ENCODE measurements at places on chromosomes 7 and 10.

- DNase-seq: no peak
Observed at GRCh38 chr10:90450797-90451196, 407.0 kb downstream of the HTR7 start.

DNA sequence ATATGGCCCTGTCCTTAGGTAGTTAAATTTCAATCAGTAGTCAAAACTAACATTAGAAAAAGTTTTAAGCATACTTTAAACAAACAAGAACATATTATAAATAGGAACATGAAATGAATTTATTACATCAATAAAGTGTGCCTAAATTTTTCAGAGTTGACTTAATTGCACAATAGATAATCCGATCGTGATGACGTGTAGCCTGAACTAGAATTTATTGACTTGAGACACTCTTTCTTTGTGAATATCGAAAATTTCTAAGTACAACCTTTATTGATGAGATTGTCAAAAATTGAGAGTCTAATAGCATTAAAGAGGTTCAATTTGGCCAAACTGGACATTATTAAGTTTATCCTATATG, 56.0 kb downstream of the CALD1 start:
- no peak for DNase-seq

- DNase-seq: no peak
Observed at GRCh38 chr7:50342616-50343114, 38.1 kb downstream of the IKZF1 start.

DNA sequence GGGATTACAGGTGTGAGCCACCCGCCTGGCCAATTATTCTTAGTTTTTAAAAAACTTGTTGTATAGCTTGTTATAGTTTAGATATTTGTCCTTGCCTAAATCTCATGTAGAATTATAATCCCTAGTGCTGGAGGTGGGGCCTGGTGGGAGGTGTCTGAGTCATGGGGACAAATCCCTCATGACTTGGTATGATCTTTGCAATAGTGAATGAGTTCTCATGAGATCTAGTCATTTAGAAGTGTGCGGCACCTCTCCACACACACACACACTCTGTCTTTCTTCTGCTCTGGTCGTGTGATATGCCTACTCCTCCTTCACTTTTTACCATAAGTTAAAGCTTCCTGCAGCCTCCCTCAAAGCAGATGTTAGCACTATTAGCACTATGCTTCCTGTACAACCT, 37.2 kb downstream of the FAM149B1 start:
- no peak for DNase-seq

- no peak for DNase-seq
Observed at GRCh38 chr10:123974406-123974805, 82.8 kb upstream of the CPXM2 start.

GRCh38 chr10:71135236-71135635, 77.1 kb upstream of the UNC5B start:
- DNase-seq: no peak

DNA sequence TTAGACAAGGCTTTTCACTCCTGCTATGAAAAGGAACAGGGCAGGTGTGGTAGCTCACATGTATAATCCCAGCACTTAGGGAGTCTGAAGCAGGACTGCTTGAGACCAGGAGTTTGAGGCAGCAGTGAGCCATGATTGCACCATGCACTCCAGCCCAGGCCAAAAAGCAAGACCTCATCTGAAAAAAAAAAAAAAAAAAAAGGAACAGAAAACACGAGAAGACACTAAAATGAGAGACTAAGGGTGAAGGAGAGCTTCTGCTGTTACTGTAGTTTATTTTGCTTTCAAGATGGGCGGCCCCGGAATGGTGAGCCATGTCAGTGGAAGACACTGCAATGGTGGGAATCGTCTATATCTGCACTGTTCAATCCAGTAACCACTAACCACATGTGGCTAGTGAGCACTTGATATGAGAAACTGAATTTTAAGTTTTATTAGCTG, 9.9 kb downstream of the PIP4K2A start:
- no peak for DNase-seq

DNA sequence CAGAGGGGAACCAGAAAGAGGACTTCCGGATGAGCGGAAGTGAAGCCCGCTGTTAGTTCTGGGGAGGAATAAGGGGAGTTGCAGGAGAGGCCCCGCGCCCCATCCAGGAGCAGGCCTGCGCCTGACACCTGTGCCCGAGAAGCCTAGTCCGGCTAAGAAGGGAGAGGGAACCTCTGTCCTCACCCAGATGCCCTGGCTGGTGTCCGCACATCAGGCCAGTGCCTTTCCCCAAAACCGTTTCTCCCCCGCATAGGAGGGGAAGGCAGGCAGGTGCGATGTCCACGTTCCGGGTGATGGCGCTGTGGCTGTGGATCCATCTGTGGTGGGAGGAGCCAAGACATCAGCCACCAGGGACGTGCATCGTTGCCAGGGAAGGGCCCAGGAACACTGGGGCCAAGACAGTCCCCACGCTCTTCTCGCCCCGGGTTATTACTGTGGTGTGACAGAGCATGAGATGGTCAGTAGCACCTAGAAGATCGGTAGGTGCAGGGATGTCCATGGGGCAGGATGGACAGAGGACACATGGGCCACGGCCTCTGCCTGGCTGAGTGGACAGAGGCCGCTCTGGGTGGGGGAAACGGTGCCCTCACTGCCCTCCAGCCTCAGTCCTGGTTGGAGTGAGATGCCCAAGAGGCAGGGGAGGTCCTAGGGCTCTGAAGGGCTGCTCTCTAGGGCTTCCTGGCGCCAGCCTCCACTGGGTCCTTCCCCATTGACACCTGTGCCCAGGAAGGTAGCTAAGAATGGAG, 262.7 kb downstream of the CELF2 start:
- DNase-seq: no peak

- DNase-seq: no peak
Observed at GRCh38 chr7:98091061-98091460, 15.6 kb upstream of the LMTK2 start.

- DNase-seq: no peak
Observed at GRCh38 chr7:34227525-34227924, 322.2 kb downstream of the BMPER start.

GRCh38 chr7:137652721-137653120, 194.1 kb downstream of the DGKI start:
- DNase-seq: no peak

GRCh38 chr7:155269766-155270585, 27.7 kb upstream of the INSIG1 start:
- no peak for DNase-seq

GRCh38 chr10:115985786-115986185, 287.2 kb downstream of the GFRA1 start:
- DNase-seq: no peak

GRCh38 chr7:35648367-35648766, 46.6 kb downstream of the HERPUD2 start:
- DNase-seq: no peak

DNA sequence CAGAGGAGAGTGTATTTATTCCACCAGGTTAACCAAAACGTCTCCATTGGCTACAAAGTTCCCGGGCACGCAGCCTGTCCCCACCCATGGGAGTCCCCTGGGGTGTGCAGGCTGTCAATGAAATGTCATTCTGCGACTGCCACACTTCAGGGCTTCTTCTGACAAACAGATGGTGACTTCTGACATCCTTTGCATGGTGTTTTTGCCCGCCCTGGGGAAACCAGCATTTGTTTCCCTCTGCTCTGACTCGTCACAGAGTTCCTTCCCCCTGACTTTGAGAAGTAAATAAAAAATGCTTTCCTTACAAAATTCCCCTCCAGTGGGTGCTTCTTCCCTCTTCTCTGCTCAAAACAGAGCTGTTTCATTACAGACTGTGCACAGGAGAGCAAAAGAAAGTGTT, 38.2 kb downstream of the TNS3 start:
- DNase-seq: no peak

DNA sequence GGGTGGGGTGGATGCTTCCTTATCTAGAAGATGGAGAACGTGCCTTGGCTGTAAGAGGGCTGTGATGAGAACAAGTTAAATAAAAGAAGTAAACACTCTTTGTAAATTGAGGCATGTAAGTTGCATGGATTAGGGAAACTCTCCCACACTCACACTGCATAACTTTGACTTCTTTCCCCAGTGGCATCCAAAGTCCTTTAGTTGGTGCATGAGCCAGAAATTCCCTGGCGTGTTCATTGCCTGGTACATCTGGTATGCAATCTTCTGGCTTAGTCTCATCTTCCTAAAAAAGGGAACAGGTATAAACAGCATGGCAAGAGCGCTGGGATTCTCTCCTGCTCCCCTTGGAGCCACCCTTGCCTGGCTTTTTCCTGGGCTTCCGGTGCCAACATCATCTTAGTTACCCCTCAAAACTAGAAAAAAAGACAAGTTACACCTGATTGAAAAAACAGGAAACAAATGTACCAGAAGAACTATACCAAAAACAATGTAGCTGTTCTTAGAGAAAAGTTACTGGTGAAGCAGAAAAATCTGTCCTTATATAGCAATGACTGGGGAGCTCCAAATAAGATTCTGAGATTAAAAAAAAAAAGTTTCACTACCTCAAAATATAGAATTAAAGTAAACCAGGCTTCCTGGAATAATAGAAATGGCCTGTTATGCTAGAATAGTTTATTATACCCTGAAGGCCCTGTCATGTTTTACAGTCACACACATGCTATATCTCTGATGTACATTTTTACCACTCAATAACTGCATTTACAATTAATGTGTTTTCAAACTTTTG, 9.9 kb downstream of the RP9 start:
- no peak for DNase-seq

GRCh38 chr7:134639061-134639460, 7.6 kb upstream of the BPGM start:
- DNase-seq: no peak

- no peak for DNase-seq
Observed at GRCh38 chr10:10942441-10942840, 75.2 kb upstream of the CELF2 start.

DNA sequence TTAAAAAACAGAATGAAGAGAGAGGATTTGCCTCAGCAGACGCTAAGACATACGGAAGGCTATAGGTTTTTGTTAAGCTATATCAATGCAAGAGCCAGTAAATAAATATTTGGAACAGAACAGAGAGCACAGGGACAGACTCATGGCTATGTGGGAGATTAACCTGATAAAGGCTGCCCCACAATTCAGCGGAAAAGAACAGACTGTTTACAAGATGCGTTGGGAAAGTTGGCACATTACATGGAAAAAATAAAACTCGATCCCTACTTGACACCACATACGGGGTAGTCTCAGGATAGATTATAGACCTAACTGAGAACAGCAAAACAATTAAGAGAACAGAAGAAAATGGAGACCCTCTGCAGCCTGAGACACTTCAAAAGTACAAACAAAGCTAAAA, 10.8 kb downstream of the KCNH2 start:
- no peak for DNase-seq

- DNase-seq: no peak
Observed at GRCh38 chr7:84216472-84216871, 21.9 kb upstream of the SEMA3A start.

- no peak for DNase-seq
Observed at GRCh38 chr7:155962191-155962967, 150.1 kb upstream of the SHH start.

- DNase-seq: no peak
Observed at GRCh38 chr7:133053321-133053891, 28.5 kb downstream of the CHCHD3 start.

DNA sequence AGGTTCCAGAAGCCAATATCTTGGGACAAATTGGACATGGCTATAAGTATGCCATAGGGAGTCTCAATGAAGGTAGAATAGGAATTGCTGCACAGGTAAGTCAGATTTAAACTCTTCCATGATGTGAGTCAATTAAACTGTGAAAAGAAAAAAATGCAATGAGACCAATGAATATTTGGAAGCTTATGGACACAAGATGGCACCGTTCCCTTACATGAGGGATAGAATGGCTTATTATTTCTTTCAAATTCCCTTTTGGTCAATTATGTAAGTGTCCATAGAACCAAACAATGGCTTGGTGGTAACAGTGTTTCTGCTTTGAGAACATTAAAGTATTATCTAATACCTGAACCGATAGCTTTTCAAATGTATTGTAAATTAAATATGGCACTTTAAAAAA, 35.6 kb downstream of the ACADSB start:
- no peak for DNase-seq

DNA sequence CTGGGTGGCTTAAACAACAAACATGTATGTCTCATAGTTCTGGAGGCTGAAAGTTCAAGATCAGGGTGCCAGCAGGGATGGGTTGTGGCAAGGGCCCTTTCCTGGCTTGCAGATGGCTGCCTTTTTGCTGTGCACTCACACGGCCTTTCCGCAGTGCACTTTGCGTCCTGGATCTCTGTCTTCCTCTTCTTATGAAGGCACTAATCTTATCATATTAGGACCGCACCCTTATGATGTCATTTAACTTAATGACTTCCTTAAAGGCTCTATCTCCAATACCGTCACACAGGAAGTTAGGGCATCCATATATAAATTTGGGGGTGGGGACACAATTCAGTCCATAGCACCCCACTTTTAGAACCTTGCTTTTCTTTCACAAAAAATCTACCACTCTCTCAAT, 255.2 kb downstream of the SNX13 start:
- DNase-seq: no peak

GRCh38 chr10:61845950-61846268, 55.6 kb upstream of the ARID5B start:
- DNase-seq: no peak

DNA sequence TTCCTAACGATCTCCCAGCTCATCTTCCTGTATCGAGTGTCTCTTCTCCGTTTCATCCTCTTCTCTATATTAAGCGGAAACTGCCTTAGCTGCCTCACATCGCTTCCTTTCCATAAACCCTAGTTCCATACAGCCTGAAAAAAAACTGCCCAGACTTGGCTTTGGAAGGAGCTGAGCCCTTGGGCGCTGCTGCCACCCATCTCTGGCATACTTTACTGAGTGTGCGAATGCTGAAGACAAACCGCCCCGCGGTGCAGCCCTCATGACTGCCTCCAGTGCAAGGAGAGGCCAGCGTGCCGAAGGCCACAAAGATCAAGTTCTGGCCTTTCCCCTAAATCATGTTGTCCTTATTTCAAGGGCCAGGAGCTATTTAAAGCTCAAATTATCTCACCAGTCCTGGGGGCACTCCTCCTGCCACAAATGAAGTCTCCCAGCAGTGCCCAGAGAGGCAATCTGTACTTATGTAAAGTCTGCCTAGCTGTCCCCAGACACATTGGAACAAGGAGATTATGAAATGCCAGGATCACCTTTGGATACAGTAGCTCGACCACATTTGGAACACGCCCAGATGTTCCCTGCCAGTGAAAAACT, 25.2 kb downstream of the YWHAG start:
- DNase-seq: no peak

All from stimulated activated CD8-positive, alpha-beta memory T cell treated with anti-CD3 and anti-CD28 coated beads, Interleukin-2, amount 100 ng/mL, for 48 hours (primary cell).